PC-9 (cell line): ENCODE measurements at places on chromosomes 4 and X. TPM values are rescaled to one million over a fixed set of nuclear protein-coding genes. Genes with fewer than 3 reads are reported as not detected.

GRCh38 chr4:5892323-5893003 lies 423 bp downstream of the CRMP1 start:
- H3K27me3 ChIP-seq, result peaks cover 21% of the 10 kb centered on the region
- no peaks in the 10 kb centered on the region for H3K36me3 ChIP-seq
- no peak for DNase-seq
- no peak overlapping the region for H3K4me3 ChIP-seq
- no peak overlapping the region for H3K27ac ChIP-seq
- no peaks in the 10 kb centered on the region for H3K4me1 ChIP-seq

TMEM156 gene
- total RNA-seq, result 20.1 and 29.3 TPM in 2 replicates

DNA sequence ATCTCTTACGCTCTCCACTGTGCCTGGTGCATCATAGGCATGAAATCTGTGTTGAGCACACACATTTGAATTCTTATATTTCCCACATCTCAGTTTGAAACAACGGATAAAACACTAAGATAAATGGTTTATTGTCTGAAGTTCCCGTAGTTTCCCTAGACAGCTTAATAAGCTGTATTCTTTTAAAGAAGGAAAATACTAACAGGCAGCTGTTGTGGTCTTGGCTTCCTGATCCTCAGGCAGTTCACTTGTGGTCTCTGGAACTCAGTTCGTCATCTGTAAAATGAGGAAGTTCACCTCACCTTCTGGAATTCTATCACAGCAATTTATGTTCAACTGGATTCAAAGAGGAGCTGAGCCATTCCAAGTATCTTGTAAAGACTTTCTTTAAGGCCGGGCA lies 1805.6 kb upstream of the TENM3 start:
- H3K4me3 ChIP-seq, result no peak overlapping the region
- no peaks in the 10 kb centered on the region for H3K4me1 ChIP-seq
- H3K36me3 ChIP-seq, result no peaks in the 10 kb centered on the region
- no peak overlapping the region for H3K27ac ChIP-seq
- no peaks in the 10 kb centered on the region for H3K27me3 ChIP-seq

MAGED4 gene
- not detected in 2 replicates for total RNA-seq
